Chondrocyte (in vitro differentiated cells): ENCODE measurements at places on chromosomes 7 and 10. TPM values are rescaled to one million over a fixed set of nuclear protein-coding genes. Genes with fewer than 3 reads are reported as not detected.
A peak's percentile ranks its signal among the peaks of the same experiment; 100 is the strongest.

Gene TCF7L2
- total RNA-seq, result 30.9 to 42.3 TPM (median 34.4 TPM) in 3 replicates

DNA sequence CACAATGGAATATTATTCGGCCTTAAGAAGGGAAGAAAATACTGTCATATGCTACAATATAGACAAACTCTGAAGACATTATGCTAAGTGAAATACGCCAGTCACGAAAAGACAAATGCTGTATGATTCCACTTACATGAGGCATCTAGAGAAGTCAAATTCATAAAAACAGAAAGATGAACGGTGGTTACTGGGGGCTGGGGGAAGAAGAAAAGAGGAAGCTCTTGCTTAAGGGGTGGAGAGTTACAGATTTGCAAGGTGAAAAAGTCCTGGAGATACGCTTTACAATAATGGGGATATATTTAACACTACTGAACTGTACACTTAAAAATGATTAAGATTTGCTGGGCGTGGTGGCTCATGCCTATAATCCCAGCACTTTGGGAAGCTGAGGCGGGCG is 49.0 kb downstream of the PSMC2 start:
- DNase-seq, result no peak

DNA sequence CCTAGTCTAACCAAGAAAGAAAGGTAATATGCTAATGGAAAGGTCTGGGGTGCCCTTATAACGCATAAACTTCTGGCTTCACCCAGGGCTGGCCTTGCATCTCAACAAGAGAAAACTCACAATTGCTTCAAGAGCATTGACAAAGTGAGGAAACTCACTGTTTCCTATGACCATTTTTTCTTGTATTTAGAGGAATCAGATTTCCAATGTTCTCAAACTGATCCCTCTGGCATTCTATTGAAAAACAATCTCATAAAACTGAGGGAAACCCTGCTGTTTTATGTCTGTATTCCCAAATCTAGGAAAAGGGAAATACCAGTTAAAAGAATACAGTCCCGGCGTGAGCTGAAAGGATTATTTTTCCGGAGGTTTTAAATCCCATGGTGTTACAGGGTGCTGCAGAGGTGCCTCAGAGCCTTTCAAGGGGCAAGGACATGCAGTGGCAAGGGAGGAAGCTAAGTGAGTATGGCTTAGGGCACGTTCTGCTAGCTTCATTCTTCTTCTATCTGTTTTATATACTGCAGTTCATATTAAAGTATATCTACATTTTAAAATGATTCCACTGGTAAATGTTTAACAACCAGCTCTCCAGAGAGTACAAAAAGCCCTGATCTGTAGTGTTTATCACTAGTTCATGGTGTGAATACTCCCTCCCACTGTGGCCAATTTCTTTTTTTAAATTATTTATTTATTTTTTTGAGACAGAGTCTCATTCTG is 68.7 kb downstream of the CAV1 start:
- DNase-seq, result no peak

GRCh38 chr7:8115547-8116402 is 146.2 kb downstream of the ICA1 start:
- no peak for DNase-seq

DNA sequence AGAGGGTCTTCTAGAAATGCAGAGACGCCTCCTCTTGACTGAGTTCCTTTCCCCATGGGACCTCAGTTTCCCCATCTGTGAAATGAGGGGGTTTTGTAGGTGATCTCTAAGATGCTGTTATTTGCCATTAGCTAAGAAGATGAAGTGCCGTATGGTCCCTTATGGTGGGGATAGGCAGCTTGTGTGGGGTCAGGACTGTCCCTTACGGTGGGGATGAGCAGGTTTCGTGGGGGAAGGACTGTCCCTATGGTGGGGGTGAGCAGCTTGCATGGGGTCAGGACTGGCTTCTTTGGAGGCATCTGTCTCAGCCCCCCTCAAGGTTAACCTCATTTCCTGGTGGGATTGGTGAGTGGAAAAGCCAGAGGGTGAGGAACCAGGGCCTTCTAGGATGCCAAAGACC is 148.3 kb upstream of the GPR26 start:
- no peak for DNase-seq

Gene CDC14C
- not detected in 3 replicates for total RNA-seq

DNA sequence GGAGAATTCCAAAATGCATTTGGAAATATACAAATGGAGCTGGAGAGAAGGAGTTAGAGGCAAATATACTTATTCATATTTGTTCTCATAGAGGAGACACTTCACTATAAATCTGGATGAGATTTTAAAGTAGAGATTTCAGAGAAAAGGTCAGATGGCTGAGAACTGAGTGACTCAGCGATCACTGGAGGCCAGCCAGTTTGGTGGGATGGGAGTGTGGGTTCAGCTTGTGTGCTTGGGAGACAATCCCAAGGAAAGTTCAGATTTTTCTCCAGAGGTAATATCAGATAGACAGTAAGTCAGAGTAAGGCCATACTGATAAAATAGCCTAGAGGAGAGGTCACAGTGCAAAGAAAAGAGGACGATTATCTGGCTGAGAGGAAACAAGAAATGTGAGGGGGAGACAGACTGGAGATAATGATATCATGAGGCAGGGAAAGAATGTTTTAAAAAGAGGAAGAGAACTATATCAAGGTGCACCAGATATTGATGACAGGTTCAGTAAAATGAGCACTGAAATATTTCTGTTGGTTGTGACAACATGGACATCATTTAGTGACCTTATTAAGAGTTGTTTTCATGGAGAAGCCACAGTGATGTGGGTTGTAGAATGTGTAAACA is 67.0 kb downstream of the MDFIC start:
- no peak for DNase-seq

DNA sequence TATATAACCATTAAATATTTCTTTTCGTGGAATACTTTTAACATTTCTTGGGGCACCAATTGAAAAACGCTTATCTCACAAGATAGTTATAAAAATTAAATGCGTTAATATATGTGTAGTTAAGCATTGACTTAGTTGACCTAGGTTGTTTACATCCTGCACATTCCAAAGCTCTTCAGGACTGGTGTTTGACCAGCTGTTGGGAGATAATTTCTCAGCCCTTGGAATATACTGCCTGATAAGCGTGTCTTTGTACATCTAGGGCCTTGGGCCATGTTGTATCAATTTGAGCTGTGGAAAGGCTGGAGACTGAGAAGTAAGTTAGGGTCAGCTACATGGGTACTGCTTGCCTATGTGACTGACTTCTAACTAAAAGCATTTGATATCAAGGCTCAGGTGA is 90.0 kb upstream of the AOAH start:
- DNase-seq, result no peak

- DNase-seq, result no peak
Observed at GRCh38 chr7:10584886-10585285, 388.8 kb upstream of the PHF14 start.

Gene MBL2
- not detected in 3 replicates for total RNA-seq

DNA sequence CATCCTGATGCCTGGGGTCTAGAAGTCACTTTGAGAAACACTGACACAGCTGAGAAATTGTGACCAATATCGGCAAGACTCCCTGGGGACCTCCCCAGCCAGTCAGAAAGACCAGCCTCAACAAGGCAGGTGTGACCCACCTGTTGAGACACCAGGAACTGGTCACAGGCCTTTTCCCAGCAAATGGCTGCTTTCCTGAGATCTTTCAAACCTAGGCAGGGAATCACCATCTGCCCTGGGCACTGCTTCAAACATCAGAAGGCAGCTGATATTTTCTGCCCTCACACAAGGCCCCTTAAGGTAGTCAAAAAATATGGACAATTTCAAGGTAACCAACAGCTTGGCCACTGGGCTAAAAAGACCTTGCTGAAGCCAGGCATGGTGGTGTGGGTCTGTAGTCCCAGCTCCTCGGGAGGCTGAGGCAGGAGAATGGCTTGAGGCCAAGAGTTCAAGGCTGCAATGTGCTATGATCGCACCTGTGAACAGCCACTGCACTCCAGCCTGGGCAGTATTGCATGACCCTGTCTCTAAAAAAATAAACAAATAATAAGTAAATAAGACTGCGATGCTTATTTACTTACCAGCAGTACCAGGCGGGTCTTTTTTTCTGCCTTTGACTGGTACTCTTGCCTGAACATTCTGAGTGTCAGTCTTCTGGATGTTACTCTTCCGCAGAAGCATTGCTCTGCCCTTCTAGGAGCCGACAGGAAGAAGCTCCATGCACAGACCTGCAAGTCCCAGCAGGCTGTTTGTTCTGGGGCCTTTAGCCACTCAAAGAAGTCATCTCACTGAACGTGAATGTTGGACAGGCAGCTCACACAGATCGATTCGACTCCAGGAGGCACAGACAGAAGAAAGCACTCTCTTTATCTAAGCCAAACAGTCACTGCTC is 59.7 kb downstream of the SORBS1 start:
- no peak for DNase-seq

DNA sequence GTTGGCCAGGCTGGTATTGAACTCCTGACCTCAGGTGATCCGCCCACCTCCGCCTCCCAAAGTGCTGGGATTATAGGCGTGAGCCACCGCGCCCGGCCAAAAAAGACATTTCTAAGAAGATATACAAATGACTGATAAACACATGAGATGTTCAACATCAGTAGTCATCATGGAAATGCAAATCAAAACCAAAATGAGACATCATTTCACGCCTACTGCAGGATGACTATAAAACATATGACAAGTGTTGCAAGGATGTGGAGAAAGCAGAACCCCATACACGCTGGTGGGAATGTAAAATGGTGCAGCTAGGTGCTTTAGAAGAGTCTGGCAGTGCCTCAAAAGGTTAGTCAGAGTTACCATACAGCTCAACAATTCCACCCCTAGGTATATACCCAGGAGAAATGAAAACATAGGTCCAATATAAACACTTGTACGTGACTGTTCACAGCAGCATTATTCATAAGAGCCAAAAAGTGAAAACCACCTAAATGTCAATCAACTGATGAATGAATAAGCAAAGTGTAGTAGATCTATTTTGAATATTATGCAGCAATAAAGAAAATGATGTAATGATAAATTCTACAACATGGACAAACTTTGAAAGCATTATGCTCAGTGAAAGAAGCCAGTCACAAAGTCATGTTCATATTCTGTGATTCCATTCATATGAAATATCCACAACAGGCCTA is 24.5 kb downstream of the TMEM209 start:
- DNase-seq, result no peak

GRCh38 chr10:71187197-71187596 is 25.2 kb upstream of the UNC5B start:
- no peak for DNase-seq

DNA sequence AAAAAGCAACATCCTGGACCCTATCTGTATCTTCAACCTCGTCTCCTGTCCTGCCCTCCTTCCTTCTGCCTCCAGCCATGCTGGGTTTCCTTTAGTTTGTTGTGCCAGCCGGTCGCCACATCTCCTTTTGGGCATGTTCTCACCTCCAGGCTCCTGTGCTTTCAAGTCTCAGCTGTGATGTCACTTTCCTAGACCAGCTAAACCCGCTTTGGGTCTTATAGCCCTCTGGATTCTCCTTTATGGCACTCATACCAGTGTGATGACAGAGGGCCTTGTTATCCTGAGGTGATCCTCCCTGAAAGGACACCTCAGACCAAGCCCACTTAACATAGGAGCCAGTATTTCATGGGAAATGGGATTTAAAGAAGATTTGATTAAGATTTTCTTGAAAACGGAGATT is 108.6 kb downstream of the EMX2 start:
- no peak for DNase-seq

Gene FRAT2
- total RNA-seq, result 4.1 to 4.7 TPM (median 4.2 TPM) in 3 replicates

- no peak for DNase-seq
Observed at GRCh38 chr7:112067632-112068540, 138.3 kb downstream of the DOCK4 start.

DNA sequence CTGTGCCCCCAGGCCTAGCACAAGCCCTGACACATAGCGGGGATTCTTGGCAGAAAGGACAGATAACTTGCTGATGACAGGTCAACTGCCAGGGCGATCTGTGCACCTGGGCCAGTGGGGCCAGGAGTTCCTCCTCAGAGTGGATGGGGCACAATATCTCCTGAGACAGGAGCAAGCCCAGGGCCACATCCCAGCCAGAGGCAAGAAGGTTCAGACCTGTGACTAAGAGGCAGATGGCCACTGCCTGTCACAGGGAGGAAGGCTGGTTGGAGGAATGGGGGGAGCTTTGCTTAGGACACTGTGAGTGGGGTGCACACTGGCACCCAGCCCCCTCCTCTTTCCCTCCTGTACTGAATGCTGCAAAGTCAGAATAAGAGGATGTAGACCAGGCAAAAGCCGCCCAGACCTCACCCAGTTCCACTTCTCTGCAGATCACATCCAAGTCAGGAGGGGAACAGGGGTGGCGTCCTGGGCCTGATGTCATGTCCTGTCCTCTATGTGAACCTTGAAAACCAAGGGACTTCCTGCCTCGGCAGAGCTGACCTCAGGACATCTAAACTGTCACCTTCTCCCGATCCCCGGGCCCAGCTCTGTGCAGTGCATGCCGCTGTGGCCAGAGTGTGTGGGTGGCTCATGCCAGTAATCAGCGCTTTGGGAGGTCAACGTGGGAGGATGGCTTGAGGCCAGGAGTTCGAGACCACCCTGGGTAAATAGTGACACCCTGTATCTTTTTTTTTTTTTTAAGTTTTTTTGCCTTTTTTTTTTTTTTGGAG is 1.3 kb downstream of the GUSB start:
- peak; percentile 59 for DNase-seq

GRCh38 chr7:16417906-16418305 is 3.4 kb downstream of the CRPPA start:
- no peak for DNase-seq

GRCh38 chr7:15848362-15848761 is 161.9 kb upstream of the MEOX2 start:
- no peak for DNase-seq

- no peak for DNase-seq
Observed at GRCh38 chr7:124713086-124713485, 52.5 kb downstream of the GPR37 start.

Gene RET
- total RNA-seq, result 0.12 to 0.18 TPM in 2 of 3 replicates, not detected in the other

Gene RHBDD2
- 32.0 to 35.6 TPM (median 33.8 TPM) in 3 replicates for total RNA-seq

GRCh38 chr10:35711615-35712411 is 69.7 kb upstream of the FZD8 start:
- DNase-seq, result no peak

Gene NPC1L1
- not detected in 3 replicates for total RNA-seq

DNA sequence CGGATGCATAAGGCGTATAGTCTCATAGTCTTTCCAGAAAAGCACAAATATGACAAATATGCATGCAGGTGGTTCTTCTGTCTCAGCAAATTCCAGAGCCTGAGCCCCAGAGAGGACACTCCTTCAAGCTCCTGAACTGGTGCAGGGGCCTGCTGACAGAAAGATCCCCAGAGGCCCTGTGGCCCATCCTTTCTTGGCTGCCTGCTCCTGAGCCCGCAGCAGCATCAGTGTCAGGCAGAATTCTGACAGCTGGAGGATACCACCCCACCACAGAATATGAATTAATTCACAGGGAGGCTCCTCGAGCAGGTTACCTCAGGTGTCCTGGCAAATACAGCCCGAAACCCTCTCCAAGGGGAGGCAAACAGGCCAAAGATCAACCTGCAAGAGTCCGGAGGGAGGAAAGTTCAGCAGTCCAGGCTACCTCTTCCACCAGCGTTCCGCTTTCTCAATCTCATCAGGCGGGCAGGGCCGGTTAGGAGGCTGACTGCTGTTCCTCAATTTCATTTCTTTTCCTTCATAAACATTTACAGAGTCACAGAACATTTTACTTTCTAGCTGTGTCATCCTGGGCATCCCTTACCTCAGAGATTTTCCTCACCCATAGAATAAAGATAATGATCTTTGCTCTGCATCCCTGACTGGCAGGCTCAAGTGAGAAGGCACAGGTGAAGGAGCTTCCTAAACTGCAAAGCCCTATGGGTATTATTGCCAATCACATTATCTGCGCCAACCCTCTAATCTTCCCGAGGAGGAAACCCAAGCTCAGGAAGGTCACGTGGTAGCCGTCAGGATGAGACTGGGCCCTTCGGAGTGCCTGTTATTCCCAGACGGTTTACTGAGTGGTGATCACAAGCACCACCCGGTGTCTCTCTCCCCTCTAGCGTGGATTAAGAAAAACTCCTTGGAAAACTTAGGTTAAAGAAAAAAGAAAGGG is 1.4 kb downstream of the DNAJB12 start:
- no peak for DNase-seq

- no peak for DNase-seq
Observed at GRCh38 chr10:49177391-49178355, 10.5 kb downstream of the TMEM273 start.
